Dermis lymphatic vessel endothelial cell (primary cell): ENCODE measurements at places on chromosomes 3 and 15. TPM values are rescaled to one million over a fixed set of nuclear protein-coding genes. Genes with fewer than 3 reads are reported as not detected.

Gene CCR9
- not detected in 2 replicates for total RNA-seq

Gene TRIM71
- total RNA-seq: not detected in 2 replicates

Gene ZPLD1
- total RNA-seq: under 0.01 TPM in 1 of 2 replicates, not detected in the other

Gene ADPRH
- 7.5 and 11.8 TPM in 2 replicates for total RNA-seq

Gene MRPS25
- total RNA-seq: 20.9 and 21.6 TPM in 2 replicates

Gene LIPH
- total RNA-seq: under 0.01 and 0.11 TPM in 2 replicates

Gene NR1I2
- total RNA-seq: not detected in 2 replicates

Gene SCG3
- 0.43 and 1.6 TPM in 2 replicates for total RNA-seq

Gene THRB
- total RNA-seq: under 0.01 and 0.09 TPM in 2 replicates

Gene PLA2G4F
- total RNA-seq: not detected in 2 replicates

Gene SLC22A13
- total RNA-seq: 0.09 and 0.11 TPM in 2 replicates

Gene PLOD2
- 52.7 and 99.7 TPM in 2 replicates for total RNA-seq

Gene DLEC1
- not detected in 2 replicates for total RNA-seq

Gene NCK1
- 87.3 and 149 TPM in 2 replicates for total RNA-seq

Gene TIGIT
- not detected in 2 replicates for total RNA-seq

Gene COLQ
- total RNA-seq: 0.43 and 0.98 TPM in 2 replicates

Gene INSYN1
- 0.43 and 0.60 TPM in 2 replicates for total RNA-seq

Gene PPARG
- 47.9 and 53.1 TPM in 2 replicates for total RNA-seq

Gene MYO5C
- 13.8 and 14.3 TPM in 2 replicates for total RNA-seq
